ENCODE measurements at places on chromosomes 11 and 22.

- DNase-seq = no peak
These were observed 689 bp downstream of the PDHX start for GRCh38 chr11:34916843-34917770.

DNA sequence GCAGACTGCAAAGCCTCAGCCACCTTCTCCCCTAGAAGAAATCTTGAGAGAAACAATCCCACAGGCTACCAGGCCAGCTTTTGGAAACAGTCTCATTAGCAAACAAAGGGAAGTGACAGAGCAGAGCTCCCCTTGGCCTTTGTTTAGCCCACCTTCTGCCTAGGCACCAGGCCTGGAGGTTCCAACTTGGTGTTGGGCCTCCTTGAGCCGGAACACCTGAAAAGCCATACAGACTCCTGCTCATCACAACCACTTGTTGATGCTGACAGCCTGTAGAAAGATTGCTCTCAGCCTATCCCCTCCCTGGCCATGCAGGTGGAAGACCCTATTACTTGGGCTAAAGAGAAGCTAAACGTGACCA lies 26.6 kb downstream of the KCNQ1OT1 start:
- peak; percentile 3 for DNase-seq

- DNase-seq = no peak
These were observed 32.0 kb upstream of the CCDC134 start for GRCh38 chr22:41768430-41768829.

GRCh38 chr11:107427569-107428180 lies 29.9 kb downstream of the CWF19L2 start:
- no peak for DNase-seq

- DNase-seq = no peak
These were observed at the start of gene MCAM for GRCh38 chr11:119316729-119317591. TSS of gene MCAM (minus strand) at chr11:119317130. CDS start at chr11:119317101, 29 bp downstream.

DNA sequence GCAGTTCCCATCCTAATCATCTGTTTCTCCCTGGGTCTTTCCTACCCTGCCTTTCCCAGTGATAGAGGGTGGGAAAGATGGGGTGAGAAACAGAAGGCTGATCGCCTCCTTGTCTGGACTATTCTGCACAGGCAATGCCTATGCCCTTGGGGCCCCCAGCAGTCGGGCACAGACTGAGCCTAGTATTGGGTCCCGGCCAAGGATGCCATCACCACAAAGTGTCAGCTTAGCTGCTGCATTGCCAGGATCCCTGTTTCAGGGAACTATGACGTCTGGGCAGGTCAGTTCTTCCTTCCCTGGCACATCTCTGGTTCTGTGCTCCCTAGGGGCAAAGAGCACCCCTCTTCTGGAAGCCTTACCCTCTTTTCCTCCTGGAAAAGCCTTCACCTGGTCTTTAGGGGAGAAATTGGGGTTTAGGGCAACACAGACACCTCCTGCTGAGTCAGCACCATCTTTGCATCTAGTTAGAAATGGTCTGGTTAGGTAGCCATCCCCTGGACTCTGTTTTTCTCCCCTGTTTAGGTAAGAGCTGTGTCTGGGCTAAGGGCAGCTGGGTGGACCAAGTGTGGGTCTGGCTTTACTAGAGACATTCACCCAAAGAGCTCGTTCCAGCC lies 2.1 kb downstream of the ADAMTS8 start:
- no peak for DNase-seq

GRCh38 chr22:45290410-45290936 lies 5.7 kb downstream of the UPK3A start:
- DNase-seq = no peak

DNA sequence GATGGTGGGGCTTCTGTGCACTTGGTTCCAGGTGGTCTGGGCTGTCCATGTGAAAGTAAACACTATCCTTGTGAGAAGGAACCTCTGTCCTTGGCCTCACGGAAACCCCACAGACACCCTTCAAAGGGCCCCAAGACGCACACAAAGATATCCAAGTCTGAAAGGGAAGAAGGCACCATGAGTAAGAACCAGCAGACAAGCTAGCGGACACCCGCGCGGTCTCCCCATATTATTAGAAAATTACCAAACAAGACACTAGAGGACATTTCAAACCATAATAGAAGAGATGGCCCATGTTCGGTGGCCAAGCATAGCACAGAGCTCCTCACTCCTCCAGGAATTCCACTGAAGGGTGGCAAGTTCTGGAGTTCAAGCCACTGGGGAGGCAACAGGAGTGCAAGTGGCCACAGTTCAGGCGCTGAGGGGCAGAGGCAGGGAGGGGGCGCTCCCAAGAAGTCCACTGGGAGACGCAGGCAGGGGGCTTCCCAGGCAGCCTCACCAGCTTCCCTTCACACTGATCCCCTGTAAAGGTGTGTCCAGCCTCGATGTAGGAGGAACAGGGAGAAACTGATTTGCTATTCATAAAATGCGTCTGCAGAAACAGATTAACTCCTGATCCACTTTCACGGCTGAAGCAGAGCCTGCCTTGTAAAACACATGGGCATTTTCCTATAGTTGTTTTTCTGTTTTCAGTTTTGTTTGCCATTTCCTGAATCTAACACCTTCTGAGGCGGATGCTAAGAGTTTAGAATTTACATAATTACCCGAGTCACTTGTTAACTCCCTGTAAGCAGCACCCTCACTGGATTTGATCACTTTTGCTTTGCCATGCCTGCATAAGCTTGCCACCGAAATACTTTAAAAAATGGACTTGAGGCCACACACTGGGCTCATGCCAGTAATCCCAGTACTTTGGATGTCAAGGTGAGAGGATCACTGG lies 9.1 kb upstream of the PPARA start:
- DNase-seq = no peak

- no peak for DNase-seq
These were observed 27.8 kb downstream of the CEP295 start for GRCh38 chr11:93689240-93689639.

- no peak for DNase-seq
These were observed 25.1 kb upstream of the PAMR1 start for GRCh38 chr11:35550374-35551036.

- DNase-seq = no peak
These were observed 14.6 kb upstream of the PGM2L1 start for GRCh38 chr11:74412733-74413359.

DNA sequence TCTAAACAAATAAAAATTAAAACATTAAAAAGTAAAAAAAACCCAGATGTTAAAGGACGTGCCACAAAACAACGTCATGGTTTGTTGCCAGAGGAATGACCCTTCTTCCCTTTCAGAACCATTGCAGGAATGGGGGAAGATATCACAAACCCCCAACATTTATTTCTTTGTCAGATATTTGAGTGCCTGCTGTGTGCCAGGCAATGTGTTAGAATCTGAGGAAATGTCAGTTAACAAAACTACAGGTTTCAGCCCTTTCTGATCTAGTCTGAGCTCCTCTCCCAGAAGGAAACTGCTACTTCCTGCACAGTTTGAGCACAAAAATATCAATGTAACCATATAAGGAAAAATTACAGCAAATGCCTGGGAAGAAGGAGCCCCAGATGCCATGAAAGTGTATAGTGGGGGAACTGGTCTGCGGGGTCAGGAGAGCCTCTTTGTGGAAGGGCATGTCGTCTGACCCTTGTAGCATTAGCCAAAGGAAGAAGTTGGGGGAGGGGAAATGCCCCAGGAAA lies 7.1 kb upstream of the NHERF4 start:
- no peak for DNase-seq

DNA sequence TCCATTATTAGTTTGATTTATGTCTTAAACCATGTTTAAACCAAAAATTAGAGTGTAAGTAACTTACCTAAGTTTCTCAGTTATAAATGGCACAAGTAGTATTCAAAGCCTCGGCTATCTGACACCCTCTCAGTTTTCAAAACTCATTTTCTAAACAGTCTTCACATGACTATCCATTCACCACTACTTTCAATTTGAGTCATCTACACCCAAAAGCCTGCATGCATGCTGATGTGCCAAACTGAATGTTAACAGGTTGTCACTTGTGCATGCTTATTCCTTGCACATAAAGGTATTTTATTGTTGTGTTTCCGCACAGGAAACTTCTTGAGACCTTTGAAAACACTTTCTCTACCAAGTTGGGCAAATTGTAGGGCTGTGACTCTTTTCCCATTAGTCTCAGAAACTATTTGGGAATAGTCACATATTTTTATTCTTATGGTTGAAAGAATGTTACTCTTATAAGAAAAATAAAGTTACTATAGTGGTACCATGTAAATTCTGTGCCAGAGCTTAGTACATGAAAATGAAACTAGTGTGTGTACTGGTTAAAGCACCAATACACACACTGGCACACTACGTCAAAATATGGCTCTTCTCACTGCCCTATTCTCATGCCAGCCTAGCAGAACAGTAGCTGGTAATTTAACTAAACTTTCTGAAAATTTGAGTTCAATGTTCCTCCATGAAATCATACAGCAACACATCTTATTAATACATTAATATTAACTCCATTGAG lies 2.2 kb upstream of the OR51E2 start:
- DNase-seq = no peak

DNA sequence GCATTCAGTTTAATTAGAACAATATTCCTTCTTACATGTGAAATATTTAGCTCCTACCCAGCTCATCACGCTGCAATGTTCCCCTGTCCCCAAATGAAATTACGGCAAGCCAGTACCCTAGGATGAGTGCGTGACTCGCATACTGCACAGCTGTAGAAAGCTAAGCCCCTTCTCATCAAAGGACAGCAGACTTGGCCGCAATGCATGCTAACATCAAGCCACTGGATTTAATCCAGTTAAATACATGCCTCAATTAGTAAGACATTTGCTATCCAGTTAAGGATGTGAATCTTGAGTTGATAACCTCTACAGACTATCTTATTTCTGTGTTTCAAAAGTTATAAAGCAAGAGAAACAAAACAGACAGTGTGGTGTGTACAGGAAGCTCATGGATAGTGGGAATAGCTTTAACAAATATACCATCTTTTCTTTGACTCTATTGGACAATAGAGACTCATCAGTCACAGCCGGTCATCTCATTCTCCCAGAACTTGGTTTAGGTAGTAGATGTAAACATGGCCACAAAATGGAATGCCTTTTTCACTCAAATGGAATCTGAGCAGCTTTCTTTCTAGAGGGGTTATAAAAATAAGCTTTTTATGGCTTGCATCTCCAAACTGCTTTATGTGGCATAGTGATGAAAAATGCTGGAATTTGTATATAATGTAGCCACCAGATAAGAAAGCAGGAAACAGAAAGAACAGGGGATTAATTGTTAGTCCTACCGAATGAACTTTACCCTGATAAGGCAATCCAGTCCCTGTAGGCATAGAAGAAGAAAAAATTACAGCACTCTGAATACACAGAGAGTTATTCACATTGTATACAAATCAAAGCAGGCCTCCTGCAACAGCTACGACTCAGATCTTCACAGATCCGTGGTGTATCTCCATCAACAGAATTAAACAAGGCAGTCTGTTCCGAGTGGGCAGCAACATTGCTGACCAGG lies 224.1 kb downstream of the CADM1 start:
- no peak for DNase-seq

DNA sequence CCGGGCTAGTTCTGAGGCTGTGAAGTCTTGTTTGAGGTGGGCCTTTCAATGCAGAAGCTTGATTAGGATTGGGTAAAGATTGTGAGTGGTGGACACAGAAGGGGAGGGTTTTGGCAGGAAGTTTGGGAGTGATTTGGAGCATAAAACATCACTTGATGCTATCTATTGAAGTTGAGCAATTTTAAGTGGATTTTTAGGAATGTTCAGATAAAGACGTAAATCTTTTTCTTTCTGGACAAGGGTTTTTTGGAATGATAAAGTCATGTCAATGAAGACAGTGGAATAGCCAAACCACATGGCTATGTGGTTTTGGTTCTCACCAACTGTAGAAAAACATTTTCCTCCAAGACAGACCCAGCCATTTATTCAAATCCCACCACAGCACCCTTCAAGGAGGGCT lies 111.2 kb upstream of the SNX19 start:
- no peak for DNase-seq

DNA sequence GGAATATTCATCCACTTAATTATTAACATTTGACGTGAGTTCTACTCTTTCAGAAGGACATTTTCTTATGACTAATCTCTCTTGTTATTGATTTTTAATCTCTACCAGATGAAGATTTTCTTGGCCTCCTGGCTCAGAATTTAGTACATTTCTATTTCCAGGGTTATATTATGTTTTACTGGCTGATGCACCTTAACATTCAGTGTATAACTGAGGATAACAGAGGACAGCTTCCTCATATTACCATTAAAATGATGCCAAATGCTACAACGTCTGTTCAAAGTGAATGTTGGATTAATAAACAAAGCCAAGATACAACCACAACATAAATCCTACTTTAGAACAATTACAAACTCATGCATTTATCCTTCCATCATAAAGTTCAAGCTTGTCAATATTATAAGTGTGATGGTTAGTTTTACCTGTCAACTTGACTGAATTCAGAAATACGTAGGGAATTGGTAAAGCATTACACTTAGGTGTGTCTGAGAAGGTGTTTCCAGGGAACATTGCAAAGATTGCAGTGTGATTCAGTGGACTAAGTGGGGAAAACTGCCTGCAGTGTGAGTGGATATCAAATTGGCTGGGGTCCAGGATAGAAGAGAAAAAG lies 485.2 kb downstream of the LRRC4C start:
- no peak for DNase-seq

- peak; percentile 34 for DNase-seq
These were observed at the start of gene PHETA2 for GRCh38 chr22:42074132-42074811. TSS of gene PHETA2 (plus strand) at chr22:42074248. CDS start at chr22:42077294, 3,046 bp downstream.

DNA sequence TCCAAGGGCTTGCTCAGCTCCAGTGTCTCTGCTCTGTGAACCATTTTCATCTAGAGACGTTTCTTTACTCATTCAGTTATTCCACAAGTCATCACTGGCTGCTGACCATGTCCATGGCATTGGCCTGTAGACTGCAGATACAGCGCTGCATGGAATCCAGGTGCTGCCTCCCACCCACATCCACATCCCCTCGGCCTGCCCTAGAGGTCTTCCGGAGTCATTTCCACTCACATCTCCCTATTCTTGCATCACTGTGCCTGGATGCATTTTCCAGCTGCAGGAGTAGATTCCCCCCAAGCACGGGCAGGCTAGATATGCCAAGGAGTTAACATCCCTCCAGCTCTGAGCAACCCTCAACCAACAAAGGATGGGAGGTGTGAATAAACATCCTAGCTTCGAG lies 68.9 kb downstream of the CHST1 start:
- DNase-seq = no peak

GRCh38 chr11:43868852-43869567 lies 11.6 kb upstream of the ALKBH3 start:
- DNase-seq = no peak

GRCh38 chr11:46718155-46719019 lies 626 bp upstream of the F2 start:
- DNase-seq = no peak

- no peak for DNase-seq
These were observed 122.9 kb upstream of the NAV2 start for GRCh38 chr11:19589567-19590260.

GRCh38 chr11:95570845-95571244 lies 218.7 kb downstream of the FAM76B start:
- no peak for DNase-seq

GRCh38 chr11:43941257-43941994 lies 1.0 kb upstream of the C11orf96 start:
- DNase-seq = no peak

DNA sequence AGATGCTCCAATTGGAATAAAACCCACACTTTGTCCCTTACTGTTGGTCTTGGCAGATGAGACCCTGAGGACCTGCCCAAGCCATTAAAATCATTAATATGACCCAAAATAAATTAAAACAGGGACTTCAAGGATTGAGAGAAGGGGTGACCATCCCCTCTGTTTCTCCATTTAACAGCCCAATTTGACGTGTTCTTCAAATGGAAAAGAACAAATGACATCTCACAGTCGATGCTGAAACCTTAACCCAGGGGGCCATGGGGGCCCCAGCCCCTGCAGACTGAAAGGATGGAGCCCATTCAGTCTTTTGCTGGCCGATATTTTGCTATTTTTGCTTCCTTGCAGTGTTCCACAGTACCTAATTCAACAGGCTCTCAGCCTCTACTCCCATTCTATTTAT lies 20.5 kb downstream of the ZNF74 start:
- no peak for DNase-seq

Data from adrenal gland (tissue), 19 donors.